Activated T-helper 1 cell treated with anti-CD3 and anti-CD28 coated beads, Interleukin-12 subunit alpha, Interleukin-12 subunit beta, Interleukin-2, Interleukin-4 antibody, amounts not matched to agents 30 ng/mL and 10 ng/mL and 1 ng/mL, durations not matched to agents 14 hours and 24 hours and 36 hours (primary cell): ENCODE measurements at places on chromosomes 16 and 17. TPM values are rescaled to one million over a fixed set of nuclear protein-coding genes. Genes with fewer than 3 reads are reported as not detected.

Gene NLRC5
- total RNA-seq: 164 and 175 TPM in 2 replicates

Gene CLEC19A
- total RNA-seq: not detected in 2 replicates

DNA sequence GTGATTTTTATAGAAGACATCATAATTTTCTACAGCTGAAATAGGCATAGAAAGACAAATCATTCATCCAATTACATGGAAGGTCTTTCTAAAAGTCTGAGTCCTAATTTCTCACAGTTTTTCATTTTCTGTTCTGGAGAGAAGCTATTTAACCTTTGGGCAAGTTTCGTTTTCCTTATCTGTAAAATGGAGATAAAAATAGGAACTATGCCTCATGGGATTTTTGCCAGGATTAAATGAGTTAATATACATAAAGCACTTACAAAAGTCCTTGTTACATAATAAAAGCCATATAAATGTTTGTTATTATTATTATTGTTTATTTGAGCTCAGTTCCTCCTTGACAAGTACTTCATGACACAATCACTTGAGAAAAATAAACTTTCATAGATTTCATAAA, 121.4 kb downstream of the SKAP1 start:
- H3K27me3 ChIP-seq: no peaks in the 10 kb centered on the region
- DNase-seq: no peak
- H3K4me1 ChIP-seq: peaks cover 6% of the 10 kb centered on the region
- peaks cover 12% of the 10 kb centered on the region for H3K36me3 ChIP-seq

GRCh38 chr17:41462705-41463104, 4.5 kb downstream of the KRT32 start:
- H3K27me3 ChIP-seq: peaks cover 4% of the 10 kb centered on the region
- no peak overlapping the region for H3K4me3 ChIP-seq
- H3K27ac ChIP-seq: no peak overlapping the region
- H3K4me1 ChIP-seq: no peaks in the 10 kb centered on the region
- H3K36me3 ChIP-seq: no peaks in the 10 kb centered on the region

DNA sequence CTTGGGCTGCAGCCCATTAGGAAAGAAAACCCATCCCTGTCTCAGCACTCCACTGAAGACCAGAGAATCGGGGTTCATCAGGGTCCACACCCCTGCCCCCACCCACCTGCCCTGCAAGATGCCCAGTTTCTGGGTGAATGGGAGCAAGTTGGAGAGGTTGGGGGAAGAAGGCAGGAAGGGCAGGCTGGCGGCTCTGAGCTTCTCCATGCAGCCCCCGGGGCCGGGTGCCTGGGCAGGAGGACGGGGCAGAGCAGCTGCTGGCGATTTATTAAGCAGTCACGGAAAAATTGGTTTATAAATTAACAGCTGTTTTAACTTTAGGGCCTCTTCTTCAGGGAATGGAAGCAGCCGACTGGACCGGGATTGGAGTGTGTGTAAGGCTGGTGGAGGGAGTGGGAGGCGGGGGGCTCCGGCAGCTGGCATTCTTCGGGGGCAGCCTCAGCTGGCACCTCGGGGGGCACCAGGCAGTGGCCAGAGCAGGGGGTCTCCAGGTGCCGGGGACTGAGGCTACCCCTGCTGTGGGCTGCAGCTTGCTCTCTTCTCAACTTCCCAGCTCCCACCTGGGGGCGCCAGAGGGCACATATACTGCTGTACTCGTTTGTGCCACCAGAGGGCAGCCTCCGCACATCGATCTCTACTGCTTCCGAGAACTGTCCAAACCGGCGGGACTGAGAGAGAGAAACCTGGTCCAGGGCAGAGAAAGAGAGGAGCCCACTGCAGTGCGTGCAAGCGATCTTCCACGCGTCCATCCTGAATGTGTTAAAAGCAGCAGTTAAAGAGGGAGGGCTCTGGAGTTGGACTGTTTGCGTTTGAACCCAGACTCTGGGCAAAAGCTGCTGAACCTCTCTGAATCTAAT, 5.0 kb upstream of the PPP1R1B start:
- no peaks in the 10 kb centered on the region for H3K36me3 ChIP-seq
- H3K27ac ChIP-seq: peak overlapping the region; percentile 62
- H3K4me3 ChIP-seq: peak overlapping the region; percentile 68
- peaks cover 27% of the 10 kb centered on the region for H3K4me1 ChIP-seq

Gene PRKAR1A
- total RNA-seq: 209 and 214 TPM in 2 replicates

- no peak overlapping the region for H3K4me3 ChIP-seq
- no peak for DNase-seq
- no peaks in the 10 kb centered on the region for H3K36me3 ChIP-seq
- peaks cover 14% of the 10 kb centered on the region for H3K27me3 ChIP-seq
- no peaks in the 10 kb centered on the region for H3K4me1 ChIP-seq
- H3K27ac ChIP-seq: no peak overlapping the region
Measured at GRCh38 chr16:75503801-75504200, 8.6 kb upstream of the CHST6 start.

GRCh38 chr16:9058211-9058610, 33.2 kb upstream of the HAPSTR1 start:
- H3K27me3 ChIP-seq: no peaks in the 10 kb centered on the region
- H3K4me3 ChIP-seq: no peak overlapping the region
- H3K36me3 ChIP-seq: no peaks in the 10 kb centered on the region
- H3K27ac ChIP-seq: no peak overlapping the region
- peaks cover 14% of the 10 kb centered on the region for H3K4me1 ChIP-seq

Gene RUNDC3A
- total RNA-seq: 0.13 and 0.22 TPM in 2 replicates

DNA sequence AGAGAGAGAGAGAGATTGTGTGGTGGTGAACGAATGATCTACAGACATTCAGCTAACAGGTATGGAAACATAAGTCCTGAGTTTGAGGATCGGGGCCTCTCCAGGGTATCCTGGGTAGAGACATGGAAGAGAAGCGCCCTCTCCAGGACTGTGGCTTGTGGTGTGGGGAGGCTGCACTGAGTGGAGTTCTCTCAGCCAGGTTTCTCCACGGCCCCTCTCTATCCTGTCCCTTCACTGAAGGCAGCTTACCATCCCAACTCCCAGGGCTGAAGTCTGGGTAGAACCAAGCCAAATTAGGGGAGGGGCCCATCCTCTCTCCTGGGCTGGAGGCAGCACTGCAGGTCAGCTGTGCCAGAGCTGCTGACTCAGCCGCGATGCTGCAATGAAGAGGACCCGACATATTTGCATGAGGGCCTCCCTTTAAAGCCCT, 6.2 kb downstream of the C1QL1 start:
- peaks cover 4% of the 10 kb centered on the region for H3K36me3 ChIP-seq
- DNase-seq: no peak
- peaks cover 69% of the 10 kb centered on the region for H3K27me3 ChIP-seq
- no peak overlapping the region for H3K4me3 ChIP-seq
- no peak overlapping the region for H3K27ac ChIP-seq
- peaks cover 13% of the 10 kb centered on the region for H3K4me1 ChIP-seq

Gene TP53TG3C
- total RNA-seq: not detected in 2 replicates

DNA sequence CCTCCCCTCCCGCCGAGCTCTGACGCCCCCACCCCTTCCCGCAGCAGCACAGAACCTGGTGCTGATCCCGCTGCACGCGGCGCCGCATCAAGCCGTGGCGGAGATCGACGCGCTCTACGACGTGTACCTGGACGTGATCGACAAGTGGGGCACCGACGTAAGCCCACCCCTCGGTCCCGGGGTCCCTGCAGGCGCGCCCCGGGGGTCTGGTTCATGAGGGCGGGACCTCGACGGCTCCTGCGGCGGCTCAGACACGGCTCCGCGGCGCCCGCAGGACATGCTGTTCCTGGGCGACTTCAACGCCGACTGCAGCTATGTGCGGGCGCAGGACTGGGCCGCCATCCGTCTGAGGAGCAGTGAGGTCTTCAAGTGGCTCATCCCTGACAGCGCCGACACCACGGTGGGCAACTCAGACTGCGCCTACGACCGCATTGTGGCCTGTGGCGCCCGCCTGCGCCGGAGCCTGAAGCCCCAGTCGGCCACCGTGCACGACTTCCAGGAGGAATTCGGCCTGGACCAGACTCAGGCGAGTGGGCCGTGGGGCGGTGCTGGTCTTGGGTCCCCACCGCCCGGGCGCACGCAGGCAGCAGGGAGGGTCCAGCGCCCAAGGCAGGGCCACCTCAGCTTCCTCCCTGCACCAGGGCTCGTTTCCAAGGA, 1.4 kb downstream of the DNASE1L2 start:
- H3K27me3 ChIP-seq: peaks cover 2% of the 10 kb centered on the region
- no peaks in the 10 kb centered on the region for H3K4me1 ChIP-seq
- no peak overlapping the region for H3K27ac ChIP-seq
- no peak overlapping the region for H3K4me3 ChIP-seq
- peaks cover 7% of the 10 kb centered on the region for H3K36me3 ChIP-seq
- DNase-seq: no peak

- DNase-seq: no peak
- H3K4me1 ChIP-seq: peaks cover 15% of the 10 kb centered on the region
- no peak overlapping the region for H3K4me3 ChIP-seq
- H3K27ac ChIP-seq: no peak overlapping the region
- peaks cover 3% of the 10 kb centered on the region for H3K36me3 ChIP-seq
Measured at GRCh38 chr17:37708616-37709212, 36.1 kb downstream of the HNF1B start.

Gene OR2C1
- not detected in 2 replicates for total RNA-seq

- peaks cover 62% of the 10 kb centered on the region for H3K4me1 ChIP-seq
- DNase-seq: no peak
- H3K27me3 ChIP-seq: no peaks in the 10 kb centered on the region
- peak overlapping the region; percentile 27 for H3K27ac ChIP-seq
- H3K36me3 ChIP-seq: peaks cover 19% of the 10 kb centered on the region
Measured at GRCh38 chr16:12530302-12530701, 273.4 kb downstream of the CPPED1 start.

Gene IL17C
- total RNA-seq: not detected in 2 replicates

- H3K27me3 ChIP-seq: peaks cover 65% of the 10 kb centered on the region
- H3K36me3 ChIP-seq: peaks cover 8% of the 10 kb centered on the region
- H3K4me1 ChIP-seq: no peaks in the 10 kb centered on the region
- H3K4me3 ChIP-seq: peak overlapping the region; percentile 27
Measured at GRCh38 chr16:51152691-51153576, 1.9 kb upstream of the SALL1 start.

GRCh38 chr17:78613416-78613815, 36.2 kb upstream of the DNAH17 start:
- no peak overlapping the region for H3K27ac ChIP-seq
- no peak for DNase-seq
- no peaks in the 10 kb centered on the region for H3K4me1 ChIP-seq
- H3K27me3 ChIP-seq: peaks cover 5% of the 10 kb centered on the region

Gene KRT20
- total RNA-seq: not detected in 2 replicates

DNA sequence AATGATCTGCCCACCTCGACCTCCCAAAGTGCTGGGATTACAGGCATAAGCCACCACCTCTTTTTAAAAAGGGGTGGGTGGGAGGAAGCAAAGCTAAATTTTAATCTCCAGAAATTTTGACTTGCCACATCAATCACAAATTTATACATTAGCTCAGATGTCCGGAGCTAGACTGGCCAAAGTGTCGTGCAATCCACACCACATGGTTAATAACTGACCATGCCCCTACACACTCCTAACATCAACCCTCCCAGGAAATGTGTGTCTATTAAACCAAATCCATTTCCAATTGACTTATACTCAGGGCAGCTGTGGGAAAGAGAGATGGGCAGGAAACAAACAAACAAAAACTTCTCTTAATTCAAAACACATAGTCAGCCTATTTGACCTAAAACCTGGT, 29.9 kb downstream of the SMURF2 start:
- peaks cover 2% of the 10 kb centered on the region for H3K27me3 ChIP-seq
- no peak for DNase-seq
- peaks cover 39% of the 10 kb centered on the region for H3K4me1 ChIP-seq
- H3K4me3 ChIP-seq: no peak overlapping the region
- H3K36me3 ChIP-seq: peaks cover 4% of the 10 kb centered on the region

- peaks cover 3% of the 10 kb centered on the region for H3K27me3 ChIP-seq
- no peaks in the 10 kb centered on the region for H3K4me1 ChIP-seq
- no peak overlapping the region for H3K27ac ChIP-seq
- no peak for DNase-seq
- H3K4me3 ChIP-seq: no peak overlapping the region
- H3K36me3 ChIP-seq: no peaks in the 10 kb centered on the region
Measured at GRCh38 chr17:31722251-31723056, 136.6 kb downstream of the COPRS start.

DNA sequence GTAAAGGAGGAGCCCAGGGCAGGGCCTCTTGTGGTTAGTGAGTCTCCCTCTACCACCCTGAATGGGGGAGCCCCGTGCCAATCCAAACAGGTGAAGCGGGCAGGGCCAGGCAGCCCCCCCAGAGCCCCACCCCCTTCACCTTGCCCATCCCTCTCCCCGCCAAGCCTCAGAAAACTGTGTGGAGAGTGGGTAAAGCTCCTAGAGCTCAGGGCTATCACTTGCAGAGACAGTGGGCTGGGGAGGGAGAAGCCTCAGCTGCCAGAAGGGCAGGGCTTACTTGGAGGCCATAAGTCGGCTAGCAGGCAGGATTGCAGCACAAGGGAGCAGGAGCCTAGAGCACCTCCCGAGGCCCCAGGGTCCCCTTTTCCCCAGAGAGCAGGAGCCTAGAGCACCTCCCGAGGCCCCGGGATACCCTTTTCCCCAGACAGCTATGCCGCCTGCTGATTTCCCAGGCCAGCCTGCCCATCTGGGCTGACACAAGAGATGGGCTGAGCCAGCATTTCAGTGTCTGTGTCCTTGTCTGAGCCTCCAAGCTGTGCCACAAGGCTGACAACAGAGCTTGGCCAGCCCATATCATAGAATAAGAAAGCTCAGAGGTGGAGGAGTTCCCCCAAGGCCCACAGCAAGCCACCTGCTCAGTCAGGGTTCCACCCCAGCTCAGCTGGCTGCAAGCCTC, 6.7 kb upstream of the KRT14 start:
- DNase-seq: no peak
- no peak overlapping the region for H3K27ac ChIP-seq
- no peak overlapping the region for H3K4me3 ChIP-seq
- H3K36me3 ChIP-seq: no peaks in the 10 kb centered on the region
- H3K4me1 ChIP-seq: no peaks in the 10 kb centered on the region
- H3K27me3 ChIP-seq: peaks cover 6% of the 10 kb centered on the region

DNA sequence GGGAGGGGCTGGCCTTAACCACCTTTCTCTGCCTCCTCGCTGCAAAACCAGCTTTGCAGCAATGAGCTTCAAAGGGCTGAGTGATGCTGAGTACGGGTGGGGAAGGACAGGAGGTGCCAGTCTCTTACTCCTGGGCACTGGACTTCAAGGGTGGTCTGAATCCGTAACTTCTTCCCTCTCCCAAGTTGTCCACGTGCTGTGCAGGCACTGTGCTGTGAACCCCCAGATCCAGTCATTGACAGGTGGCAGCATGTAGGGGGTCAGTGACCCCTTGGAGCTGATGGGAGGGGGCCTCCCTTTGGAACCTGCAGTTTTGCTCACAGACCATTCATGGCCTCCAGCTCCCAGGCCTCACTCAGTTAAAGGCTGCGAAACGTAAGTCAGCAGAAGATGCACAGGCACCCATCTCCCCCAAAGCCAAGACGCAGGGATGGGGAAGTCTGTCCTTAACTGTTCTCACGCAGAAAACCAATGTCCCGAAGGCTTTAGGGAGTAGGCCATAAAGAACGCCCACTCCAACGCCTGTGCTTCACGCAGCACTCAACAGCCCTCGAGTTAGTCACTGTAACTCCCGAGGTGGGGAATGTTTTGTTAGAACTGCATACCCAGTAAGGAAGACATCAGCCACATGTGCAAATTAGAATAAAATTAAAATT, 7.9 kb downstream of the LITAFD start:
- no peak overlapping the region for H3K27ac ChIP-seq
- H3K4me1 ChIP-seq: peaks cover 9% of the 10 kb centered on the region
- H3K36me3 ChIP-seq: peaks cover 44% of the 10 kb centered on the region

- H3K27me3 ChIP-seq: peaks cover 78% of the 10 kb centered on the region
- DNase-seq: no peak
- peak overlapping the region; percentile 66 for H3K4me3 ChIP-seq
Measured at GRCh38 chr16:56190677-56191155, 573 bp upstream of the GNAO1 start.
